Osteoblast (primary cell): ENCODE measurements at places on chromosomes 13 and 19. TPM values are rescaled to one million over a fixed set of nuclear protein-coding genes. Genes with fewer than 3 reads are reported as not detected.

GRCh38 chr13:100176801-100177400 is 88.0 kb downstream of the PCCA start:
- DNase-seq: no peak

DNA sequence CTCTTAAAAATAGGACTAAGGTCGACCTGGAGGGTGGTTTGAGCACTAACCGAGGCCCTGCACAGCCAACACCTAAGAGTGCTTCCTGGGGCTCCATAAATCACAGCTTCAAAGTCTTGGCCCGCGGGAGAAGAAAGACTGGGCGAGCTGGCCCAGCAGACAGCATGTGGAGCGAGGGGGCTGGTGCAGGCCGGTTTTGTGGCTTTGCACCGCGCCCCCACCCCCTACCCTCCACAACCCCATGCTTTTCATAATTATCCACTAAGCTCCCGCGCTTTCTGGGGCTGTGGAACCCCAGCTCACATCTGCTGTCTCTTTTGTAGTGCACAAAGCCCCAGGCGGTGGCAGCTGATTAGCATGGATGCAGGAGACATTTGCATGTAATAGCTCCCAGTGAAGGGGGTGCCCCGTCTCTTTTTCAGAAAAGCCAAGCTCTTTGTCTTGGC is 17.1 kb downstream of the CARM1 start:
- DNase-seq: peak; percentile 29

- DNase-seq: peak; percentile 94
Observed at GRCh38 chr19:39341129-39341718, 997 bp upstream of the SAMD4B start.

GRCh38 chr13:93620181-93620765 is 393.7 kb downstream of the GPC6 start:
- no peak for DNase-seq

DNA sequence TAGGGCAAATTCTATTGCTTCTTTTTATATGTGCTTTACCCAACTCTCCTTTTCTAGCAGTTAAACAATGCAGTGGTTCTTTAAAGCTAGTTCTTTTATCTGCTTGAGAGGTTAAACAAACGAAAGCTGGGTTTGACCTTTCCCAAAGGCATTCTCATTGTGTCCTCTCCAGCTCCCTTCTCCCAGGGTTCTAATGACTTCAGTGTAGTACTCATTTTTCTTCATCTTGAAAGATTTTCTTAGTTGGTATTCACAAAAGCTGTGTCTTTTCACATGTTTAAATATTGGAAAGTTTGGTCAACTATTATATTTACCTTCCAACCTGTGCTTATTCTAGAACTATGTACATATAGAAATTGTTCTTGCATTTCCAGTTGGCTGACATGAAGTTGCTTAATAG is 1.5 kb downstream of the WASF3 start:
- no peak for DNase-seq

- no peak for DNase-seq
Observed at GRCh38 chr13:26335158-26335557, 81.2 kb downstream of the CDK8 start.

GRCh38 chr19:4619668-4620294 is 19.5 kb upstream of the TNFAIP8L1 start:
- peak; percentile 30 for DNase-seq

GRCh38 chr13:39612023-39612637 is 9.1 kb upstream of the LHFPL6 start:
- no peak for DNase-seq

GRCh38 chr19:5967994-5968430 is 9.9 kb downstream of the RANBP3 start:
- peak; percentile 96 for DNase-seq

DNA sequence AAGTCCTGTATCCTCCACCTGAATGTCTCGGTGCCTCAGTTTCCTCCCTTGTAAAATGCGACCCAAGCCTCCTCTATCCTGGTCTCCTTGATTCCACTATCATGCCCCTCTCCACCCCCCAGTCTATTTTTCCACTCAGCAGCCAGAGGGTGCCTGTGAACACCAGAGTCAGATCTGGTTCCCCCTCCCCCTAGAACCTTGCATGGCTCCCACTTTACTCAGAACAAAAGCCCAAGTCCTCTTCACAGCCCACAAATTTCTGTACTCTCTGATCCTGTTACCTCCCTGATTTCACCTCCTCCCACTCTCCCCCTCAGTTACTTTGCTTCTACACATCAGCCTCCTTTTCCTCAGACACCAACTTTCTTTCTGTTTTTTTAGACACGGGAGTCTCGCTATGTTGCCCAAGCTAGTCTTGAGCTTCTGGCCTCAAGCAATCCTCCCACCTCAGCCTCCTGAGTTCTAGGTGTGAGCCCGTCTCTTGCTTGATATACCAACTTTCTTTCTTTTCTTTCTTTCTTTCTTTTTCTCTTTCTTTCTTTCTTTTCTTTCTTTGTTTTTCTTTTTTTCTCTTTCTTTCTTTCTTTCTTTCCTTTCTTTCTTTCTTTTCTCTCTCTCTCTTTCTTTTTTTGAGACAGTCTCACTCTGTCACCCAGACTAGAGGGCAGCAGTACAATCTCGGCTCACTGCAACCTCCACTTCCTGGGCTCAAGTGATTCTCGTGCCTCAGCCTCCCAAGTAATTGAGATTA is 869 bp downstream of the DAND5 start:
- DNase-seq: peak; percentile 79

DNA sequence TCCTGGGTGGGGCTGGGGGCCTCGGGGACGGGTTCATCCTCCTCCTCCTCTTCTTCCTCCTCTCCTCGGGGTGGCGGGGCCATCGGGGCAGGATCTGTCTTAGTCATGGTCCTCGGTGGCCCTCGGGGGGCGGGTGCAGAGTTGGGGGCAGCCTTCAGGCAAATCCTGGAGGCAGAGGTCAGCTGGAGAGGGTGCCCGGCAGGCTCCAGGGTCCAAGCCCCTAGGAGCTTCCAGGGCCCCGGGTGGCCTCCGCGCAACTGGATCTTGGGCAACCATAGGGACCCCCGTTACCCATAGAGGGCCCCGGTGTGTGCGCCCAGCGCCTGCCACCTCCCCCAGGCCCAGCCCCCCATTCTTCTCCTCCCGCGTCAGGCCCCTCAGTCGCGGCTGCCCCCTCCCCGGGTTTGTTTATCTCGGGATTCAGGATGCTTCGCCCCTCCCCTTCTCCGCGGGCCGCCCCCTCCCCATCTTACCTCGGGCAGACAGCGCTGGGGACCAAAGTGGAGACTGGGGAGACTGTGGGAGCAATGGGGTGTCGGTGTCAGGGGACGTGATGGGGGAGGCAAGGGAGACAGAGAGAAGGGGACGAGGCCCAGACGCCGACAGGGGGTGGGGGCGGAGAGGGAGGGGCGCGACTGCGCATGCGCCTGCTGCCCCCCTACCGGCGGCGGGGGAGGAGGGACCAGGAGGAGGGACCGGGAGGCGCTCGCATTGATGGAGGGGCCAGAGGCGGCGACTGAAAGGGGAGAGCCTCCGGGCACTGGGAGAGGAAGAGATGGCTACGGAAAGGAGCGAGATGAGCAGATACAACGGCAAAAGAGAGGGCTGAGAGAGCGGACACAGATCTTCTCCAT is at the start of gene CLIP3:
TSS of gene CLIP3 (minus strand) at position 623 of the 854 bp plus-strand sequence. CDS start at position 107, 516 bp downstream.
- DNase-seq: peak; percentile 99

GRCh38 chr13:48985756-48986155 is 10.0 kb downstream of the FNDC3A start:
- DNase-seq: no peak

DNA sequence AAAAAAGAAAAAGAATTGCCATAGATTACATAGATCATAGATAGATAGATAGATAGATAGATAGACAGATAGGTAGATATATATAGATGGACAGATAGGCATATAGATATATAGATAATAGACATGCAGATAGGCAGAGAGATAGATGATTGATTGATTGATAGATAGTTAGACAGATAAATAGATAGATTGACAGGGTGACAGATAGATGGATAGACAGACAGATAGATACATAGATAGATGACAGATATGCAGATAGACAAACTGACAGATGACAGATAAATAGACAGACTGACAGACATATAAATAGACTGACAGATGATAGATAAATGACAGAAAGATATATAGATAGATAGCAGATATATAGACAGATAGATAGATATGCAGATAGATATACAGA is 474.0 kb downstream of the IRS2 start:
- no peak for DNase-seq

GRCh38 chr19:56266051-56266450 is 6.5 kb upstream of the EDDM13 start:
- no peak for DNase-seq

GRCh38 chr13:42494157-42494556 is 79.8 kb upstream of the TNFSF11 start:
- DNase-seq: no peak

- no peak for DNase-seq
Observed at GRCh38 chr19:28847468-28847867, 365.5 kb downstream of the UQCRFS1 start.

- DNase-seq: no peak
Observed at GRCh38 chr19:45517641-45518468, 10.6 kb downstream of the VASP start.

GRCh38 chr13:57640607-57641006 is 9.1 kb downstream of the PCDH17 start:
- no peak for DNase-seq

GRCh38 chr13:66305961-66306617 is 924.0 kb downstream of the PCDH9 start:
- DNase-seq: no peak

GRCh38 chr13:111011899-111012298 is 97.0 kb upstream of the ANKRD10 start:
- no peak for DNase-seq

DNA sequence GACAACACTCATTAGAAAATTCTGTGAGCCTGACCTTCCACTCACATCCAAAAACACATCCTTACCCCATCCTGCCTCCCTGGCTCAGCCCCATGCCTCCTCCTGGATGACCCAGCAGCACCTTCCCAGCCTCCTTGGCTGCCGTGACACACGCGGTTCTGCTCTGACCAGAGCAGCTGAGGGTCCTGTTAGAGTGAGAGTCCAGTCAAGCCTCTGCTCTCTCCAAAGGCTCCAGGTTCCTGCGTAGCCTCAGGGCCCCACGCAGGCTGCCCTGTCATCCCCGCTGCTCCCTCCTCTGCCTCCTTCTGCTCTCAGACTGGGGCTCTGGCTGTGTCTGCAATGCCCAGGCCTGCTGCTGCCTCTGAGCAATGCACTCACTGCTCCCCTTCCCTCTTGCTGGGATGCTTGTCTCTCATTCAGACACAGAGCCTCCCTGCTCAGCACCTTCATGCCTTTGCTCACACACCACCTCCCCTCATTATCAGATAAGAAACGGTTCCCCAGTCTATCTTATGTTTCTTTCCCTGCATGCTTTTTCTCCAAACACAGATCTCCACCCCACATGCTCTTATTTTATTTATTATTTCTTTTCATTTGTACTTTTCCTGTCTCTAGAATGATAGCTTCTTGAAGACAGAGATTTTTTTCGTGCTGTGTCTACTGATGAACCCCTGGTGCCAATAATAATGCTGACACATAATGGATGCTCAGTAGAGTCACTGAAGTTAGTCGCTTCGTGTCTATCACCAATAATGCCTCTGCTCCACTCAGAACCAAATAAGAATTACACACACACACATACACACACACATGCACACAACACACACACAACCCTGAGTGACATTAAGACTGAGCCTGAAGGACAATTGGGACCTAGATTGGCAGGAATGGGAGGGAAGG is 10.2 kb upstream of the SIGLEC6 start:
- no peak for DNase-seq

- DNase-seq: peak; percentile 86
Observed at GRCh38 chr19:38685666-38686529, 38.4 kb downstream of the ACTN4 start.

GRCh38 chr13:110126391-110126961 is 180.5 kb downstream of the COL4A1 start:
- DNase-seq: peak; percentile 96

- DNase-seq: peak; percentile 62
Observed at GRCh38 chr19:40597329-40597838, 3.8 kb upstream of the LTBP4 start.

The ZNF548 gene
- 23.6 and 27.9 TPM in 2 replicates for total RNA-seq

The VSTM2B gene
- not detected in 2 replicates for total RNA-seq

The DIRAS1 gene
- total RNA-seq: 12.4 and 14.8 TPM in 2 replicates

The OR4F17 gene
- total RNA-seq: not detected in 2 replicates

The CTXN1 gene
- 1.5 and 2.5 TPM in 2 replicates for total RNA-seq

The TTYH1 gene
- not detected in 2 replicates for total RNA-seq

The SLC25A41 gene
- total RNA-seq: not detected in 2 replicates

The DYRK1B gene
- total RNA-seq: 17.1 and 19.5 TPM in 2 replicates

The CYP4F2 gene
- not detected in 2 replicates for total RNA-seq

The PRODH2 gene
- not detected in 2 replicates for total RNA-seq

The LAIR1 gene
- total RNA-seq: 0.29 and 0.36 TPM in 2 replicates

The CELF5 gene
- not detected in 2 replicates for total RNA-seq

The LGALS7B gene
- total RNA-seq: not detected in 2 replicates

The SIGLEC5 gene
- total RNA-seq: under 0.01 TPM in 1 of 2 replicates, not detected in the other

The KRTDAP gene
- not detected in 2 replicates for total RNA-seq

The FFAR3 gene
- not detected in 2 replicates for total RNA-seq

The TMPRSS9 gene
- 0.29 and 1.1 TPM in 2 replicates for total RNA-seq
